ENCODE measurements at places on chromosomes 4 and X. TPM values are rescaled to one million over a fixed set of nuclear protein-coding genes. Genes with fewer than 3 reads are reported as not detected.

DNA sequence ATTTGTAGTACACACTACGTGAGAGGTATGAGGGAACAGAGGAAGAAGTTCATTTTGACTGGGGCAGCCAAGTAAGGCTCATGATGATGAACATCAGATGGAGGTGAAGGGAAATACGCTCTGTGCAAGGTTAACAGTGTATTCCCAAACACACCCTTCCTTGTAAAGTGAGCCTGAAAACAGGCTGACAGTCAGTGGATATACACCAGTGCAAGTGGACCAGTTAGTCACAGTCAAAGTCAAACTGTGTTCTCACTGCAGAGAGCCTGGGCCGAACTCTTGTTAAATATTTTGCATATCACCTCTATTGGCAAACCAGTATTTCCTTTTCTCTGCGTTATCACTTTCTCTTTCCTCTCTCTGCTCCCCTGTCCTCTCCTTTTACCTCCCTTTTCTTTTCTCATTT lies 23.4 kb upstream of the RHOH start:
- DNase-seq: no peak

DNA sequence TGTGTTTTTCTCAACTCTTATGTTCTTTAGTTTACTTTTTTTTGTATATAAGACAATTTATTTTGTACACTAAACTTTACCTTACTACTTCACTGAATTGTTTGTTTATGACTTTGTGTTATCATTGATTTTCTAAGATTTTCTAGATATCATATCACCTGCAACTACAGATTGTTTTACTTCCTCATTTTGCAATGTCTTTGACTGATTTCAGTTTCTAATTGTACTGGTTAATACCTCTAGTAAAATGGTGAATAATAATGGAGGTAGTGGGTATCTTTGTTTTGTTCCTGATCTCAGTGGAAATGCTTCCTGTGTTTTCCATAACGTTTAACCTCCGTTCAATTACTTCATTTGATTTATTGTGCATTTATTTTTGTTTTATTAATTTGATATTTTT lies 490.2 kb downstream of the TLL1 start:
- no peak for DNase-seq

Gene RNF128
- total RNA-seq: 0.17 TPM

Gene ABRAXAS1
- 24.5 TPM for total RNA-seq

Gene GYPB
- not detected for total RNA-seq
